BE2C (cell line): ENCODE measurements at places on chromosomes 7 and 10.

DNA sequence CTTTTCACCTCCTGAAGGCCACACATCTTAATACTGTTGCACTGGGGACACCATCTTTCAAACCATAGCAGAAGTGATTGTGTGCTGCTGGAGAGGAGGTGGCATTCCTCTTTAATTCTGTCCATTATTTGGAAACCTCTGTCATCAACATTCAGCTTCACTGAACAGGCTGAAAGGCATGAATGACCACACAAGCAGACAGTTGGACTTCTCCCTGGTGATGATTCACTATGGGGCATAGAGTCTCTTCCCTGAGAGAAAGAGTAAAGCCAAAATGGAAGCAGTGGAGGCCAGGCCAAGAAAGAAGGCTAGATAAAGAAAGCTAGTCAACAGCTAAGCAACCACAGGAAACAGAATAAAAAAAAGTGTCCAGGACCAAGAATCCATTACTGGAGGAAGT is 113.1 kb upstream of the VSTM2A start:
- DNase-seq: no peak

DNA sequence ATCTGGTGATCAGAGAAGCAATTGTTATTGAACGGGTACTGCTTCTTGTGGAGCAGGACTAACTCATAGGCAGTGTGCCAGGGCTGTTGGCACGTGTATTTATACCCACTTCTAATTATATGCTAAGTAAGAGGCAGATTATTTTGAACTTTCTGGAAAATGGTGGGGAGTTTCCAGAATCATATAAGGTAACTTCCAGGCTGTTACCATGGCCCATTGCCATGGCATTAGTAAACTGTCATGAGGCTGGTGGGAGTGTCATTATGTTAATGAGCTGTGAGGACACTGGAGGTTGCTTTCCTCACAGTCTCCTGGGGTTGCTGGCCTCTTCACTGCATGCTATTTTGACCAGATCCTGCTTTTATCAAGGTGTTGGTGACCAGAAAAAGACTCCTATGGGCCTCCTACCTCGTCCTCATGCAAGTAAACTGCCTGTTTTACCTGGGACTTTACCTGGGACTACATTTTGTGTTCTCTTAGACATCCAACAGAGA is 122.6 kb downstream of the KCND2 start:
- DNase-seq: no peak

- peak; percentile 75 for DNase-seq
Observed at GRCh38 chr10:32077896-32078485, 21.8 kb upstream of the KIF5B start.

DNA sequence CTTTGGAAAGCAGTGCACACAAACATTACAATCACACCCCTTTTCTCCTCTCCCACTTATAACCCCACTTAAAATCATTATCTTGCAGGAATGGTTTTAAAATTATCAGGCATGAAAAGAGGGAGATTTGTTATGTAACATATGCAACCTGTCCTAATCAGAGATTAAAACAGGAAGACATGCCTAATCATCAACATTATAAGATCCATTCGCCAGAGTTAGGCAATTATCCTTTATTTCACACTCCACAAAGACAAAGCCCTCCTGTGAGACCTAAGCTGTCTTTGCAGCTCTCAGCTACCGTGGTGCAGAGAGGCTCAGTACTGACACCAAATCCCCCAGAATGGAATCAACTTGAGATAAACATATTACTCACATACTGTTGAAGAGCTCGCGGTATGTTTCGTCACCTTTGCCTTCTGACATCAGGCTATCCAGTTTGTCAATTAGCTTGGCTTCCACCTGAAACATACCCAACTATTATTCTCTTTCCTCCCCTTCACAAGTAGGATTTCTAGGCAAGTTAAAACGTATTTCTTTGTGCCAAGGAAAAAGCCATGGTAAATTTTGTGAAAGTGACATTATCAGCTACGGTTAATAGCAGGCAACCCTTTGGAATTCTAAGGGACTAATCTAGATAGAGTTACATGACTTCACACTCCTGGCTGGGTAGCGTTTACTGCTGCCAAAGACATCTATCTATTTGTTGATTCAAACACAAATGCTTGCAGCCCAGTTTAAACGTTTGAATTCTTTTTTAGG is 226.2 kb upstream of the IMMP2L start:
- DNase-seq: no peak

DNA sequence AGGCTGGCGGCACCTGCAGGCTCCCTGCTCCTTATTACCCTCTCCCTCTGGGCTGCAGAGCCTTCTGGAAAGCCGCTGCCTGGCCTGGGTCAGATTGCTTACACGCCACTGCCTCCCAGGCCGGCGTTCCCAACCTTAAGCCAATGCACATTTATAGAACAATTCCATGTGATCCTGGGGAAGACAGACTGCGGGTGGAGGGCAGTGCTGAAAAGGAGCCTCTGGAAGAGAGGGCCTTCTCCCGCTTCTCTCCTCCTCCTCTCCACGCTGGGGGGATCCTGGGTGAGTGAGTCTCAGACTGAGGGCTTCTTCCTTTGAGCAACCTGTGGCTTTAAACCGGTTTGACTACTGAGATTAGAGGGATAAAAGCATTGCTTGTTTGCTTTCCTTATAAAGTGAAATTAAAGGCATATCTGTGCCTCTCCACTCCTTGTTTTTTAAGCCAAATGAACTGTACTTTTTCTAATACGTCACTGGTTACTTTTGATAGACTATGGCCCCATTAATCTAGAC is 5.5 kb downstream of the TACC2 start:
- no peak for DNase-seq

GRCh38 chr10:75547391-75548298 is 116.2 kb downstream of the LRMDA start:
- no peak for DNase-seq

- no peak for DNase-seq
Observed at GRCh38 chr7:24368161-24368560, 84.2 kb downstream of the NPY start.

GRCh38 chr7:114426824-114427223 is 12.2 kb downstream of the FOXP2 start:
- DNase-seq: no peak

DNA sequence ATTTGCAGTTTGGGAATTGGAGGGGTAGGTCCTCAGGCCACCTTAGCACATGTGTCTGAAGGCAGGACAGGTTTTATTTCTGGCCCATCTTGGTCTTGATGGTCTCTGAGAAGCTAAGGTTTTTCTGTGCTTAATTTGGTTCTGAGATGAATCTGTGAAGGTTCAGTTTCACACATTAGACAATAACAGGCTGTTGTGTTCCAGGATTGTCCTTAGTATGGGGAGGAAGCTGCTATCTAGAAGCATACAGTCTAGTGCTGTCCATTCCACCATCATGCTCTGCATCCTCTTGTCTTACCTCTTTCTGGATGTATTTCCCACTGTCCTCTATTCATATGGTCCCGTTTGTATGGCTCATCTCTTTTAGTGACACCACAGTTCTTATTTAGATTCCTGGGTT is 7.1 kb downstream of the UBE2D1 start:
- DNase-seq: no peak

DNA sequence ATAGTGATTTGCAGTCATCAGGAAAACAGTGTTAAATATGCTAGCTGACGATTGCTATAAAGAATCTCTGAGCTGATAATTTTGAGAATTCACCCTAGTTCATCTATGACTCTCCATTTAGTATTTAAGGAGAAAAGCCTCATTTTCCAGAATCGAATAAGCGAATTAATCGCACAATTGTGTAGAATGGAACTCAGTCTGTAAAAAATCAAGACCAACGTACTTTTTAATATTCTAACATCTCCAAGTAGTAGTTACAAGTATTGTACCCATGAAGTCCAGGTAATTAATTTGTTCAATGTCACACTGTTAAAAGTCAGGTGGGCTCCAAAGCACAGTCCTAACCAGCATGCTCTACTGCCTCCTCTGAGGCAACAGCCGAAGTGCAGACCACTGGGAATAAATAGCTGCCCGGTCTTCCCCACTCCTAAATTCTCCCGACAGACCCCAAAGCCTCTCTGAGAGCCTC is 380 bp upstream of the AGBL3 start:
- DNase-seq: no peak

DNA sequence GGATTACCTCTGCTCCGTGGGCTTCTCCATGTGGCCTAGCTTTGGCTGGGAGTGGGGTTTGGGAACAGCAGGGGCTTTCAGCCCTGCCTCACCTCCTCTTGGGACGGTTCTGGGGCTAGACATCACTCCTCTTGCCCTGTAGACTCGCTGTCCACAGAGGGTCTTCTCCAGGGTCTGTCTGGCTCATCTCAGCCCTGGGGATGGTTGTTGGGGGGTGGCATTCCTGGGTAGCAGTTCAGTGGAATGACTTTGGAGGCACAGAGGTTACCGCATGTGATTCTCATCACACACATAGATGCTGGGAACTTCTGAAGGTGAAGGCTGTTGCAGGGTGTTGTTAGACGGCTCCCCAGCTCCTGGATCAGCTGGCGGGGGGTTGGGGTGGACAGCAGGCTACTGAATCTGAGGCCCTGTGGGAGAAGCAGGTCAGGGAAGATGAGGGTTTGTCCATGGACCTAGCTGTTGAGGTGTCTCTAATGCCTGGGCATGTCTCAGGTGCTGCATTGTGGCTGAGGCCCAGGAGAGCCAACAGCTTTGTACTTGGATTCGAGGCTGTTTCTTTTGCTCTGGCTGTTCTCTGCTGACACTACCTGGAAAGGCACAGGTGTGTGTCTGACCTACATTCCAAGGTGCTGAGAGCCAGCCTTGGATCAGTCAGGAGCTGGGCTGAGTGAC is 23.8 kb downstream of the RAMP3 start:
- no peak for DNase-seq

DNA sequence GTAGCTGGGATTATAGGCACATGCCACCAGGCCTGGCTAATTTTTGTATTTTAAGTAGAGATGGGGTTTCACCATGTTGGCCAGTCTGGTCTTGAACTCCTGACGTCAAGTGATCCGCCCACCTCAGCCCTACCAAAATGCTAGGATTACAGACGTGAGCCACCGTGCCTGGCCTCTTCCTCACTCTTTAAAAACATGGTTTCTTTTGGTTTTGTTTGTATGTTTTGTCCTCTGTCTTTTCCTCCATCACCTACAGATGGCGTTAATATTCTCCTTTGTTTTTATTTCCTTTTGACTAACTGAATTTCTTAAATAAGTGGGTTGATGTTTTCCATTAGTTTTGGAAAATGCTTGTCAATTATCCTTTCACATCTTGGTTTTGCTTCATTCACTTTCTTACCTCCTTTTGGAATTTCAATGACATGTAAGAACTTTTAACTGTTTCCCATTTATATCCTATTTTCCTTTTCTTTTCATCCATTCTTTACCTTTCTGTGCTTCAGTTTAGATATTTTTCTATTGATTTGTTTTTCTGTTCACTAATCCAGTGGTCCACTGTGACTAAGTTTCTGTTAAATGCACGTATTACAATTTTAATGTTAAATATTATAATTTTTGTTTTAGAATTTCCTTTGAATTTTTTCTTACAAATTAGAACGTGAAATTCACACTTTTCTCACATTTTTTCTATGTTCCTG is 104.1 kb downstream of the ZNF467 start:
- no peak for DNase-seq

- DNase-seq: peak; percentile 46
Observed at GRCh38 chr10:22988581-22989360, 60.9 kb downstream of the ARMC3 start.
